ENCODE measurements at places on chromosomes 7 and 10.

GRCh38 chr10:13686331-13686752 is 99.6 kb downstream of the PRPF18 start:
- no peak for DNase-seq

DNA sequence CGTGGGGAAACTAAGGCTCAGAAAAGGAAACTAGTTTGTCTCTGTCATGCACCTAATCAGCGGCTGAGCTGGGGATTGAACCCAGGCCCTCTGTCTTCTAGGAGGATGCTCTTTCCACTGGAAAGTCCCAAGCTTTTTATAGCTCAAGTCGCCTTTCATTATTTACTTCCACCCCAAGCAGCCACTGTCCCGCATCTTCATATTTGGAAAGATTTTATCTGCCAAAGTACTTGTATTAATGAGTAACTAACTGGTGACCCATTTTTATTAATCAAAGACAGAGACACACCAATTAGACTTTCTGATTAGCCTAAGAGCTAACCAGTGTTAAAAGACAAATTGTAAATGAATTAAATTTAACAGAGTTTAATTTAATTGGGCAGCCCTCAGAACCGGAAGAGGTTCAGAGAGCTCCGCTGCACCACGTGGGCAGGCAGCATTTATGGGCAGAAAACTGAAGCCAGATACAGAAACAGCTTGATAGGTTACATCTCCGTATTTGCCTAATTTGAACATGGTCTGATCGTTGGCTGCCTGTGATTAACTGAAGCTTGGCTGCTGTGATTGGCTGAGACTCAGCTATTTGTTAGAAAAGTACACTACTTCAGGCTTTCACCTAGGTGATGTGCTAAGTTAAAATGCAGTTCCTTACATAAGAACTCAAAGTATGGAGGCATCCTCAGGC is 78.5 kb upstream of the PDCD4 start:
- no peak for DNase-seq

GRCh38 chr7:107269790-107270189 is 101.0 kb downstream of the HBP1 start:
- DNase-seq = no peak

- DNase-seq = no peak
Observed at GRCh38 chr10:121753726-121754476, 155.7 kb upstream of the FGFR2 start.

GRCh38 chr10:84391326-84391725 is 62.9 kb downstream of the CCSER2 start:
- no peak for DNase-seq

DNA sequence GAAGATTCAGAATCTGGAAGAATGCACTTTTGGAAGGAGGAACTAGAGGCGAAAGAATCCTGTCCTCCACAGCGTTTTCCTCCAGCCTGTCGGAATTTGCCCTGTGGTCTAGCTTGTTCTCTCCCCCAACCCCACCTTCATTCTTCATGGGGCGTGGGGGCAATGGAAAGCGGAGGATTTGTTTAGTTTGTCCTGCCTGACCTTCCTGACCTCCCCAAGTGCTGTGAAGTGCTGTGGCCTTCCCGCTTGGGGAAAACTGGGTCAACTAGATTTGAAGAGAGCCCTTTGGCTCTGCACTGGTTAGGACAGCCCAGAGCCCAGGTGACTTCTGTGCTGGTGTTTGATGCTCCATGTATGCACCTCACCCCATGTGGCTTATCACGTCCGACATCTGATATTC is 49.1 kb downstream of the GATA3 start:
- DNase-seq = no peak

DNA sequence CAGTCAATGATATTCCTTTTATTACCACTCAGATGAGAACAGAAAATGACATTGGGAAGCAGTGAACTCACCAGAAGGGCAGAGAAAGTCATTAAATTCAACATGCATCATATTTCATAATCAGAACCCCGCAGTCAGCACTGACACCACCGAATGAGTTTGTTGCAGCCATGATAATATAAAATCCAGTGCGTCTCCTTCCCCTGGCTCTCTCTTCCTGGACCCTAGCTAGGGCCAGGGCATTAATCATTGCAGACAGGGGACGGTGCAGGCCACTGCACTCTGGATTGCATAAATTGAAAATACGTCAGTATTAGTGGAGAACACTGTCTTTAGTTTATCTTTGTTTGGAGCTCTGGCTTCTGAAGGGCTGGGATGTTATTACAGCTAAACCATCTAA is 931.5 kb downstream of the TYW1 start:
- no peak for DNase-seq

DNA sequence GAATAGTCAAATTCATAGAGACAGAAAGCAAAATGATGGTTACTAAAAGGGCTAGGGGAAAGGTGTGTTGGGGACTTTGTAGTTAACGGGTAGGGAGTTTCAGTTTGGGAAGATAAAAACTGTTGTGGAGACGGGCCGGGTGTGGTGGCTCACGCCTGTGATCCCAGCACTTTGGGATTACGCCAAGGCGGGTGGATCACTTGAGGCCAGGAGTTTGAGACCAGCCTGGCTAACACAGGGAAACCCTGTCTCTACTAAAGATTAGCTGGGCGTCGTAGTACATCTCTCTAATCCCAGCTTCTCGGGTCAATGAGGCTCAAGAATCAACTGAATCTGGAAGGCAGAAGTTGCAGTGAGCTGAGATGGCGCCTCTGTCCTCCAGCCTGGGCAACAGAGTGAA is 30.8 kb downstream of the KPNA7 start:
- no peak for DNase-seq

DNA sequence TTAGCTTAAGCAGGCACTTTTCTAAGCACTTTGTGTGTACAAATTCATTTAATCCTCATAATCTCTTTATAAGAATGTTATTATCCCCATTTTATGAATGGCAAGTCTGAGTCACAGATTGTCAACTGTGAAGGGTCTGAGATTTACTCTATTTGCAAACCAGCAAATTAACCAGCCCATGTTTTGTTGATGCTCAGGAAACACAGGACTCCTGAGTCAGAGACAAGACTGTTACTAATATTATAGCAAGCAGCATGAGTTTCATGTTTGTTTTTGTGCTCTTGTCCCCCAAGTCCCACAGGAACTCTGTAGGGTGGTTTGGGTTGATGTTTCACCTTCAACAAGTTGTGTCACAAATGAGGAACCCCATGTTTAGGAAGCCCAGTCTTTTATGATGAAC is 182.0 kb upstream of the PPP1R3A start:
- DNase-seq = no peak

DNA sequence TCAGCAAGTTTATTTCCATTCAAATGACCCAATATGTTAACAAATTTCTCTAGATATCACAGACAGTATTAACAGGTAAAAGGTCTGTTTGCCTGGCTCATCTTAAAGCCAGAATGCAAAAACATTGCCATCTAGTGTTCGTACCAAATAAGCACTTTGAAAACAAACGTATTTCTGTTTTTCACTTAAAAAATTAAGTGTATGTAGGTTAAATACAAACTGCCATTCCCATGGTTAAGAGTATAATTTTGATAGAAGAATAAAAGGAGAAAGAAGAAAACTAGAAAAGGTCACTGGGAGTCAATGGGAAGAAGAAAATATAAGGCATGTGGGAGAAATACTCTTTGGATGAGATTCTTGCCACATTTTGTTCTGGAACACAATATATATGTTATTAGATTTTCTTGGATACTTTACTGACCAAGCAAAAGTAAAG is 51.0 kb downstream of the ORC5 start:
- DNase-seq = no peak

GRCh38 chr10:76033457-76034196 is 602.2 kb downstream of the LRMDA start:
- no peak for DNase-seq

DNA sequence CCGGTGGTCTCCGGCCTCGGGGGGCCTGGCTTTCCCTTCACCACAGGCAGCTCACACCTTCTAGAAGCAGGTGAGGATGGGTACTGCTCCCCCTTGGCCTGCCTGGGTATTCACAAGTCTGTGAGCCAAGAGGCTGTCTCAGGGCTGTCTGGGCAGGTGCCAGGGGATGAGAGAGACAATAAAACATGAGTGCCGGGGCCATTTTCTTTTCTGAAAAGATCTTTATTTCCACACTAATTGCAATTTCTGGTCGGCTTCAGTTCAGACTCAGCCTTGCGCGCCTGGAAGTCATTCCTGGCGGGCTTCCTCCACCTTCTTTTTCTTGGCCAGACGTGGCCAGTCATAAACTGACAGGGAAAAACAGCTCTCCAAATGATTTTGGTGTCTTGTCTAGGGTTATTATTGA is 171.2 kb downstream of the ARHGAP12 start:
- no peak for DNase-seq

DNA sequence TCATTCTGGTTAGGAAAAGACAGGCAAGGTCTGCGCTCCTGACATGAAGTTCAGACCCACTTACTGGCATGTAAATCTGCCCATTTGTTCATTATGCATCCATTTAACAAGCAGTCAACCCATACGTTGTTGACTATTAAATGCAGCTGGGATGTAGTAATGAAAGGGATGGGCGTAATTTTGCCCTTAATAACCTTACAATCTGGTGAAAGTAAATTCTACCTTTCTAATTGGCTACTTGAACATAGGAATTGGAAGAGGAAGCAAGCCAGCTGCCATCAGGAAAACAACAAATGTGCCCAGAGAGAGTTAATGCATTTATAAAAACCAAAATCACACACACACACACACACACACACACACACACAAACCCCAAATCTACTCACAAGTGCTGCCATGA is 170.2 kb upstream of the PITRM1 start:
- DNase-seq = no peak

- DNase-seq = peak; percentile 76
Observed at GRCh38 chr10:13787015-13787421, 200.3 kb downstream of the PRPF18 start.

DNA sequence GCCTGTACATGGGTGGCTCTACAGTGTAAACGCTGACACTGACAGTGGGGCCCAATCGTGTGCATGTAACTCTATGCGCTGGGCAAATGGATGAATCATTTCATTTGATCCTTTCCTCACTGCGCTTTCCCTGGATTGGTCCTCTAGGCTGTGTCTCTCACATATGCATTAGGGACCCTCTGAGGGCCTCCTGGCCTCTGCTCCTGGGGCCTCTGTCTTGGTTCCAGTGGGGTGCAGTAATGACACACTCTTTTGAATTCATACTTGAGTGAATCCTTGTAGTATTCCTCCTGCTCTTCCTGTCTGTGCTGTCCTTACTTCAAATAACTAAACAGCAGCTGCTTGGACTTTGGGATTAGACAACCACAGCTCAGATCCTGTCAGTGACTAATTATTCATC is 176.5 kb upstream of the ADO start:
- no peak for DNase-seq

Data from T-cell (primary cell).